Activated CD8-positive, alpha-beta T cell treated with anti-CD3 and anti-CD28 coated beads, Interleukin-2, amount 10 ng/mL, durations not matched to agents 7 days and 5 days (primary cell): ENCODE measurements at places on chromosomes 11 and 22.

- no peak for DNase-seq
These were observed 72.3 kb downstream of the ETS1 start for GRCh38 chr11:128515086-128515485.

GRCh38 chr11:105164208-105164607 is 24.6 kb upstream of the CARD18 start:
- no peak for DNase-seq

- DNase-seq, result no peak
These were observed 26.1 kb upstream of the RTL6 start for GRCh38 chr22:44523981-44524759.

- no peak for DNase-seq
These were observed 39.0 kb upstream of the CD44 start for GRCh38 chr11:35100013-35100383.

- DNase-seq, result no peak
These were observed 247.9 kb upstream of the ARHGAP20 start for GRCh38 chr11:110960167-110960566.

- no peak for DNase-seq
These were observed 287.9 kb downstream of the SWAP70 start for GRCh38 chr11:9951807-9952206.
